CD4-positive, alpha-beta T cell treated with Interleukin-2 at 100 ng/mL for 4 hours (primary cell): ENCODE measurements at places on chromosomes 7 and 10.

- no peak for DNase-seq
These were observed 82.7 kb downstream of the REEP3 start for GRCh38 chr10:63603709-63604445.

DNA sequence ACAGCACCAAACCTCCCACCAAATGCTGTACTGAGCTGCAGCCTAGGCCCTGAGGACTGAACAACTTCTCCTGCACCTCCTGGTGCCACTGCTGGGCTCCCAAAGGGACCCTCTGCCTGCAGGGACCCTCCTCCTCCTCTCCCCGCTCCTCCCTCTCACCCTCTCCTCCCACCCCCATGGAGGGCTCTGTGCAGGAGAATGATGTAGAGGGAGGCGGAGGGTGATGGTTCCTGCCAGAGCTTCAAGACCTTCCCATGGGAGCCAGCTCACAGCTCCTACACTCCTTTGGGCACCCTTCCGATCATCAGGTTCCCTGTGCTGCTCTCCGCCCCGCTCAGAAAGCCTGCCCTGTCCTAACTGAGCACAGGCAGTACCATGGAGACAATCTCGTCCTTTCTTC lies 97.7 kb downstream of the PRKAG2 start:
- DNase-seq = no peak

DNA sequence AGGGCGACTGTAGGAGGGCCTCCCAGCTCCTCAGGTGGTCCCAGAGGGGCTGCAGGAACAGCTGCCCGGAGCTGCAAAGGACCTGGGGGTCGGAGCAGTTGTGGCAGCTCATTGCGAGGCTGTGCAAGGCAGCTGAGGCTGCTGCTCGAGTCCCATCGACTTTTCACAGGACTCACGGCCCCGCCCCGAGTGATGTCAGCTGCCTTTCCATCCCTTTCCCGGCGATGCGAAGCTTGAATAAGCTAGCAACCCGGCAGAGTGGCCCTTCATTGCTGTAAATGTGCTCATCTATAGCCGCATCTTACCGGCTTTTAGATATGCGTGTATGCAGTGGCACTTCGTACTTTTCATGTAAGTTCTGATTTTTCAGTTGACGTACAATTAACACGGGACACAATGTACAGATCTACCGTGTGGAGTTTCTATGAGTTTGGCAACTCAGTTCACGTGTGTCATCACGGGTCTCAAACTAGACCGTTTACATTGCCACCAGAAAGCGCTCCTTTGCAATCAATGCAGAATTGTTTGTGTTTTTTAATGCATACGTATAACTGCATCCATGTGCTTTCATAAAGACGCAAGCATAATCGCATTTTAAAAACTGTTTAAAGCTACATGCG lies at the start of gene CH25H:
Gene CH25H, minus strand, starts transcription at position 137 of the 620 bp plus-strand sequence. Its CDS starts 25 bp downstream, at position 112.
- peak; percentile 34 for DNase-seq

DNA sequence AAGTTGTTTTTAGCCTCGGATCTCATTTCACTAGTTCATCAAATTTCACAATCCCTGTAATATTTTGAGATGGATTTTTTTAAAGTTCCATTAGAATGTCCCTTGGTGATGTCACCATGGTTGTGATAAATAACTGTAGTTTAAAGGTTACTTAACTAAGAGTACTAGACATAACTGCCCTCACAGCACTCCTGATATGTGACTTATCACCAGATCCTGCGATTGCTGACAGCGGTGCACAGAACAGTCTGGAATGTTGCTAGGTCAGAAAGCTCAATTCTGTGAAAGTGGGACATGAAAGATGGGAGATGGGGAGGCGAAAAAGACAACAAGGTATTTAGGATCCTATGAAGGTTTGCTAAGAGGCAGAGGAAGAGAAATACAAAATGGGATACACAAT lies 40.2 kb downstream of the FAM13C start:
- no peak for DNase-seq

- no peak for DNase-seq
These were observed 426.9 kb downstream of the CCSER2 start for GRCh38 chr10:84755311-84755710.

DNA sequence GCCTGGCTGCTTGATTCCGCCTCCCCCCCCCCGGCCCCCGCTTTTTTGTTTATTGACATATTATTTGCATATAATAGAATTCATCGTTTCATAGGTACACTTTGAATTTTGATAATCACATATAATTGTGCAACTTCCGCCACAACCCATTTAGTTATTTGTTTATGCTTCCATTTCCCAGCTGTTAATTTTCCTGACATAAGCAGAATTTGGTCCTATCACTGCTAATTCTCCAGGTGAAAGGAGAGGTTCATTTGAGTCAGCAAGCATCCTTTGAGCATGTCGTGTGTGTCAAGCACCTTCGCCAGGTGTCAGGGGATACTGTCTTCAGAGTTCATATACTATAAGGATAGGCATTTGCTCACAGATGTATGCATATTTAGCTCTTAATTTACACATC lies 102.2 kb downstream of the CELF2 start:
- DNase-seq = no peak

DNA sequence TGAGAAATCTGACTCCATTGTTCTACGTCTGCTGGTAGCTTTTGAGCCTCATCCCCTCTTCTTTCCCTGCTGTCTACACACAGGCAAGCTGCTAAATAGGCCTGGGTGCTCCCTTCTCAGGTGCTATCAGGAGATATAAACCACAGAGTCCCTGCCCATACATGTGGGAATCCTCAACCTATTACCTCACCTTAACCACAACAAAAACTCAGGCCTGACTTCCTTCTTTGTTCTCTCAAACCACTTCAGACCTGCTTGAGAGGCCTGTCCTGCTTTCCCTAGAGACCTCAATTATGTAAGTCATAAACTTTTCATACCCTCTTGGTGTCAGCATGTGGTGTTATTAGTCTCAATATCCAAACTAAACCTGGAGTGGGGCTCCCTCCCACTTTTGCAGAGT lies 75.0 kb upstream of the MAGI2 start:
- no peak for DNase-seq
